ENCODE measurements at places on chromosomes 3 and 15.
A peak's percentile ranks its signal among the peaks of the same experiment; 100 is the strongest.

DNA sequence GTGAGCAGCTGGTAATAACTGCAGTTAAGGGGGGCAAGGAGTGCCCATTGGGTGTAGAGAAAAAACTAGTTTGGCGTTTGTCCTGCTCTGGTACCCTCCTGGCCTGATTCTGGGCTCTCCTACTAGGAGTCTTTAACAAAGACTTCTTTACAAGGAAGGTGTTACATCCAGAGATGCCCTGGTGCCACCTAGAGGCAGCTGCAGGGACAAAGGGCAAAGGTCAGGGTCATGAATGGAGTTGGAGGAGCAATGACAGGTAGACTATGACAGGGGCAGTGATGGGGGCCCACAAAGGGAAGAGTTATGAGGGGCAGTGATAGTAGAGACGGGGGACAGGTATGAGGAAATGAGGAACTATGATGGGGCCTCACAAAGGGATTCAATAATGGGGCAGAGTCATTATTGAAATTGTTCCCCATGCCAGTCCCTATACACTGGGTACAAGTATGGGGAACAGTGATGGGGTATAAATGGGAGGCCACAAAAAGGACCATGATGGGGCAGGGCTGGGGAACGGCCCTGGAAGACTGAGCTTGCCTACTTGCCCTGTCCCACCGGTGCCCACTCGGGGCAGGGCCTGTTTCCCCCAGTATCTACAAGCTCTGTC lies 7.9 kb downstream of the CCDC71 start:
- no peak for DNase-seq

DNA sequence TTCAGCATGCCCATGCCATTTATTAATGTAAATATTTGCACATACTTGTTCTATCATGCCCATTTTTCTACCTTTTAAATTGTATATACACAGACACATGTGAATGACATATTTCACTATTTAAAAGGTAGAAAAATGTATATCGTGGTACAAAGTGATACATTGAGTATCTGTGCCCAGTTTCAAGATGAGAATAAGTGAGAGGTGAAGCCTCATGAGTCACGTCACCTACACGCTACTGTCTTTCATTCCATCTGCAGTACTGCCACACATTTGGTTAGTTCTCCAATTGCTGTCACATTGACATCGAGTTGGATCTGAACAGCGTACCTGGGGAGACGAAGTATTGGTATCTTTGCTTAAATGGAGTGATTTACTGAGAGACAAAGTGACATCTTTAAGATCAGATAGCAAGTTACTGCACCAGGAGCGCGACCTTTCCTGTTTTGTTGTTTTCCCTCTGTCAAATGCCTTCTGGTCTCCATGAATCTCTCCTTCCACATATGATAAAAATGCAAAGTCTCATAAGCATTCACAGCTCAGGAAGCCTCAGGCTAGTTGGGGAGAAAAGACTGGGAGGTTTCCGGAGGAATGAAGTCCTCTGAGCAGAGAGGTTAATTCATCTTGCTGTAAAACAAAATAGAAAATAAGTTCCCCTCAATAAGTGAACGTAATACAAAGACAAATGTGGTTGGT lies 12.0 kb downstream of the GREM1 start:
- no peak for DNase-seq

GRCh38 chr3:47022641-47023071 lies 43.2 kb downstream of the NBEAL2 start:
- DNase-seq = no peak

DNA sequence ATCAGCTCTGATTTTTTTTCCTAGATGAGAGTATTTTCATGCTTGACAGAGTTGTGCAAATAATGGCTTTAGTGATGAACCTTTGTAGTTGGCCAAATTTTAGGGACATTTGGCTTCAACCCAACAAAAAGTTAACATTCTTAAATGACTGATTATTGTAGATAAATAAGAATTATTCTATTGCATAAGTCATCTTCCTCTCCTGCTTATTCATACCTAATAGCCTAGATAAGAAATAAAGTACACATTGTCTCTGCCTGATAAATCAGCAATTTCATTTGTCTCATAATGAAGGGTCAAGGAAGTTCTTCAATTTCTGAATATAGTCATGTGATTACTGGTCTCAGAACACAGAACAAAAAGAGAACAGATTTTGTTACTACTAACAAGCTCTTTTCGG lies 428.9 kb upstream of the IL12A start:
- DNase-seq = no peak

DNA sequence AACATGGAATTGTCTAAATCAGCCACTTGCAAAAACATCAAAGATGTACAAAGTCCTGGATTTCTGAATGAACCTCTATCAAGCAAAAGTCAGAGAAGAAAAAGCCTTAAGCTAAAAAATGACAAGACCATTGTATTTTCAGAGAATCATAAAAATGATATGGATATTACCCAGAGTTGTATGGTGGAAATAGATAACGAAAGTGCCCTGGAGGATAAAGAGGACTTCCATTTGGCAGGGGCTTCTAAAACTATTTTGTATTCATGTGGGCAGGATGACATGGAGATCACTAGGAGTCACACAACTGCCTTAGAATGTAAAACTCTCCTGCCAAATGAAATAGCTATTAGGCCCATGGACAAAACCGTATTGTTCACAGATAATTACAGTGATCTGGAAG lies 29.3 kb downstream of the KNL1 start:
- DNase-seq = no peak

DNA sequence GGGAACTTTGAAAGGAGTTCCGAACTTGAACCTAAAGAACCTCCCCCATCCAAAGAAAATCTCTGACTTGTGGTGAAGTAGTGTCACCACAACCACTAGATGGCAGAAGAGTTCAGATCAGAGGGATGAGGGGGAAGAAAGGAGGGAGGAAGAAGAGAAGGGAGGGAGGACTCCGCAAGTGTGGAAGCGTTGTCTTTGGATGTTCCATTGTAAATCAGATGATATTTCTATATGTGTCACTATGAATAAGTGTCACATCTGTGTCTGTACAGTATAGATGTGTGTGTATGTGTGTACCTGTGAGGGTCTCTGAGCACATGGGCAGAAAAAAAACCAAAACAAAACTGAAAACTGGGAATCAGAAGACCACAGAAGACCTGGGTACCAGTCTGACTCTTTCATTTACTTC lies 16.9 kb downstream of the SLC24A1 start:
- DNase-seq = no peak

DNA sequence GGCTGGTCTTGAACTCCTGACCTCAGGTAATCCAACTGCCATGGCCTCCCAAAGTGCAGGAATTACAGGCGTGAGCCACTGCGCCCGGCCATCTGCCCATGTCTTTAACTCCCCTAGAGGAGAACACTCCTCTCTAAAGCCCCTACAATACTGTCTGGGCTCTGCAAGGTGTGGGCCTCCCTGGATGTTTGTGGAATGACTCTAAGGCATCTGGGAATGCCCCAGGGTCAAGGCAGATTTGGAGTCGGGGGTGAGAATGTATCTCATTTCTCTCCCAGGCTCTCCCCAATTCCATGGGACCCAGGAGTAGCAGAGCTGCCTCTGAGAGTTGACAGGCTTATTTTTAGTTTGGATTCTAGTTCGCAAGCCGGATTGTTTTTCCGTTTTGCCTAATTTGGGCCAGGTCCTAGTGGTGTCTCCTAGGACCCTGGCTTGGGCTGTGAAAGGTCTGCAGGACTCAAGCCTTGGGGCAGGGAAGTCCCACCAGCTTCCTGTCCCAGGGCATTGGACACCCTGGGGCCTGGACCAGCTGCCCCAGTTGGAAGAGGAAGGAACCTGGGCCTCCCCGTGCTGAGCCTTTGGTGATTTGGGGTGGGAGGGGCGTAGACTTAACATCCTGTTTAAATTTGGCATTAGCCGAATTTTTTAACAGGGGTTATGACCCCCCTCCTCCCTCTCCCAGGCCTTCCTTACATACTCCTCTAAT lies 53.5 kb downstream of the MAGEF1 start:
- DNase-seq = no peak

- no peak for DNase-seq
Measured at GRCh38 chr3:6266135-6266534, 594.8 kb upstream of the GRM7 start.

- no peak for DNase-seq
Measured at GRCh38 chr3:8607234-8608040, 37.2 kb downstream of the SSUH2 start.

- no peak for DNase-seq
Measured at GRCh38 chr3:13025090-13025489, 48.1 kb downstream of the IQSEC1 start.

- DNase-seq = no peak
Measured at GRCh38 chr15:91620229-91620628, 233.3 kb upstream of the SLCO3A1 start.

DNA sequence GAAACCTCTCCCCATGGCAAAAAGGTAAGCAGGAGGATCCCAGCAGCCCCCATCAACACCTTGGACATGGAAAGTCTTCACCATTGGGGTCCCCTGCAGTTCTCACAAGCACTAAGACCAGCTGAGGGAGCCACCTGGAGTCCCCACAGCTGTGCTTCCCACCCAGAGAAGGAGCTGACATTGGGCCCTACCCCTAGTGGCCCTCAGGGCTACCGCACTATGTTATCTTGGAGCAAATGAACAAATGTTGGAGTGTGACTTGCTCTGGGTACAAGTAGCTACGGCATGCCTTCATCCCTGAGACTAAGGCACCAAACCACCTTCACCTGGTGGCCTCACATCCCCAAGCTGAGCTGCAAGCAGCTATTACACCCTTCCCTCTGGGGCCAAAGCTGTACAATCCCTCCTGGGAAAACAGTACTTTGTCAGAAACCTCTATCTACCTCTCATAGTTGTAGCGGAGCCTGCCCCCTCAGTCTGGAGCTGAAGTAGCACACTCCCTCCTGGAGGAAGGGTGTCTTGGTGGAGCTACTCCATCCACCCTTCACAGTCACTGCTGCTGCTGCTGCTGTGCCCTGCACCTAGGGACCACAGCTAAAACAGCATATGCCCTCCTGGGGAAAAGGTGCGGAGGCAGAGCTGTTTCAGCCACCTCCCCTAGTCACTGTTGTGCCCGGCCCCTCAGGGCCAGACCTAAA lies 42.7 kb downstream of the SERP1 start:
- no peak for DNase-seq

DNA sequence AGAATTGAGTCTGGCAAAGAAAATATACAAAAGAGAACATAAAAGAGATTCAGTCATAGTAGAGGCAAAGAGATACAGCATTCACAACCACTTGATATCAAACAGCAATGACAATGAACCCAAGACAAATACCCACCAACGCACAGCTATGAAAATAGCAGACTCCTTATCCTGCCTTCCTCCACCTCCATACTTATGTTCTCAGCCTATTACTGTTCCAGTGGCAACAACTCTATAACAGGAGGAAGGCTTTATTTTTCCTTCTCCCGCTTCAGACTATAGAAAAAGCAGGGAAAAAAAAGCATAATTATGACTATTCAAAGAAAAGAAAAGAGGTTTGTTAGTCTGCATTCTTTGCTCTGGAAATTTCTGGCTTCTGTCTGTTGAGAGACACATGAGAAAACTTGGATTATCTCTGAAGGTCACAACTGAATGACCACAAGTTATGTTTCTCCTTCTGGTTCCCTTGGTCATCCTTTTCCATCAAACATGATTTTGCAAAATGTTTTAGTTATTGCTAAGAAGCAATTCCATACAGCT lies 81.2 kb upstream of the PLXND1 start:
- no peak for DNase-seq

DNA sequence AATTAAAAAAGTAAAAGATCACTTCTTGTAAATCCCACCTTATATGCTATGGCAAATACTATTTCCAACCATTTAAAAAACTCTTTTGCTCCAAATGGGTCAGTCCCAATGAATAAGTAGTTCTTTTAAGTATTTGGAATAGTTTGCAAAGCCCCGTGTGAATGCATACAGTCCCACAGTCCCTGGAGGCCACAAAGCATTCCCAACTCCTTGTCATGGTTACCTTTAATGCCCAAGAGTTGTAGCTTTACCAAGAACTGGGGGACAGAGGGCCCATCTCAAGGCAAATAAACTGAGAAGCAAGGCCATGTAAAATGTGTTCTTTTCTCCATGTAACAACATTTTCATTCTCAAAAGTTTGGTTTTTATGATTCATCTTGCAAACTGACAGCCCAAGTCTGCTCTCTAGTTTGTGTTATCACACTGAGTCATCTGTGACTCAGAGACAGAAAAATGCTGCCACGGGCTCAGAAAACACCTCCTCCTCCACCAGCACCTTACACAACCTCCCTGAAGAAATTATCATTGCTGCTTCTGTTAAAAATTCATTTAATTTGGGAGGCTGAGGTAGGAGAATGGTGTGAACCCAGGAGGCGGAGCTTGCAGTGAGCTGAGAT lies 336.2 kb downstream of the ERC2 start:
- DNase-seq = peak; percentile 63

GRCh38 chr3:143234526-143234925 lies 115.0 kb downstream of the CHST2 start:
- DNase-seq = no peak

DNA sequence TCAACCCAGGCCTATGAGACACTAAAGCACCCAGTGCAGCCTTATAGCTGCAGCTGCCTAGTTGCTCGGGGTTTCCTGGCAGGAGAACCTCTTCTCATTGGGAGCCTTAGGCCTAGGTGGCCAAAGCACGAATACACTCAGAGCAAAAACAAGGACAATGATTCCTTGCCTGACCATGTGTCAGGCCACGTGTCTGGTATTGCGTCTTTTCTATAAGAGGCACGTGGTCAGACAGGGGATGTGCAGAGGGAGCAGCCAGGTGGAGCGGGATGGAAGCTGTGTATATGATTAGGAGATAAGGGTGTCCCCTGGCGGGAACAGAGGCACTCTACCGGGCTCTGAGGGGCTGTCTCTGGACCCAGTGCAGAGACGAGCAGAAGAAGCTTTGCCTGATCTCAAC lies 26.4 kb downstream of the SLC22A14 start:
- DNase-seq = no peak

DNA sequence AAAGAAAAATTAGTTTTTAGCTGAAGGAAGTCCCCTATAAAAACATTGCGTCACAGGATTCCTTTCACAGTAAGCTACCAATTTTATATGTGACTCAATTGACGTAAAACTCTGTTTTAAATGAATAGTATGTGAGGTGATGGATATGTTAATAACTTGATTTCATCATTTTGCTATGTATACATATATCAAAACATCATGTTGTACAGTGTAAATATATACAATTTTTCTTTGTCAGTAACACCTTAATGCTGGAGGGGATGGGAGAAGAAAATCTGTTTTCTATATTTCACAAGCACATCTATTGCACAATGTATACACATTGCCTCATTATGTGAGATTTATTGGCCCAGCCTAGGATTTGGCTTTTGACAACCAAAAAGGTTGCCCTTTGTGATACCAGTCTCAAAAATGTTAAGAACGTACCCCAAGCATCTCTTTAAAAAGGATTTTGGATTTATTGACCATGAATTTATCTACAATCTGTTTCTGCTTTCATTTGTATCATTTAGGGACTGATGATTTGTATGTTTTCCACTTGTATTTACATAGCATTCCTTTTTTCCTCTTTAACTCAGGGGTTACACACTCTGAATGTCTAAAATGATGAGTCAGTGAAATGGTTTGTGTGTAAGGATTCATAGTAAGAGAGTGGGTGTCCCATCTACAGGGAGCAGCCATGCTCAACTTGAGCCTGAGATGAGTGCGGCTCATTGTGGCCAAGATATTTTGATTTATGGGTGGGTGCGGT lies 62.6 kb downstream of the CRTC3 start:
- peak; percentile 17 for DNase-seq

Data from brain pericyte (primary cell).